ENCODE measurements at places on chromosomes 3 and 15.

DNA sequence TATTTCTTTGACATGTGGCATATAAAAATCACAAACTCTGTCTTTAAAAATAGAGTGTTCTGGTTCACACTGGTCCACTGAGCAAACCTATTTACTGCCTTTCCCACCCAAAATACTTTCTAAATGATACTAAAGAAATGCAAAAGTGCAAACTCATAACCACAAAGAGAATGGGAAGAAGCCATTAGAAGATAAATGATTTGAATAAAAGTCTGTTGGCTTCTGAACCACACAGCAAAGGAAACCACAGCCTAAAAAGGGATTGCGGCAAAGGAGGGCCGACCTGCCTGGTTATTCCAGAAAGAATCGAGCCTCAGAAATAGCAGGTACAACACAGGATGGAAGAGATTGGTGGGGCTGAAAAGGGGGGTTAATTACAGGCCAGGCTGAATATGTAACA lies 599.5 kb downstream of the FHIT start:
- no peak for DNase-seq

GRCh38 chr15:94110476-94111130 lies 120.8 kb upstream of the MCTP2 start:
- DNase-seq: no peak

- DNase-seq: no peak
Observed at GRCh38 chr3:40532252-40532651, 7.5 kb downstream of the ZNF621 start.

GRCh38 chr15:36183201-36183600 lies 396.2 kb upstream of the CDIN1 start:
- no peak for DNase-seq

DNA sequence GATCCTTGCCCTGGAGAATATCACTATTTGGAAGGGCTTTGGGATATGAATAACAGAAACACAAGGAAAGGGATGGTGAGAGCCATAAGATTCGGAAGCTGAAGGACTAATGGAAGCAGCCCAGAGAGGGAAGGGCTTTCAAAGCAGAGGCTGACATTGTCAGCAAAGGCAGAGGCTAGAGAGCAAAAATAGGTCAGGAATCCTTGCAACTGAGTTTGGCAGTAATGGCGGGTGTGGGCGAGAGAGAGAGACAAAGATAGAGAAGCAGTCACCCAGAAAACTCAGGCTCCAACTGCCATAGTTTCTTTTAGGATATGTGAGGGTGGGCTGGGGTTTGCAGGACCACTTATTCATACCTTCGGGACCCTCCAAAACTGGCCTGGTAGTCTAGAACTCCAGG lies 248.6 kb downstream of the OPA1 start:
- DNase-seq: no peak

DNA sequence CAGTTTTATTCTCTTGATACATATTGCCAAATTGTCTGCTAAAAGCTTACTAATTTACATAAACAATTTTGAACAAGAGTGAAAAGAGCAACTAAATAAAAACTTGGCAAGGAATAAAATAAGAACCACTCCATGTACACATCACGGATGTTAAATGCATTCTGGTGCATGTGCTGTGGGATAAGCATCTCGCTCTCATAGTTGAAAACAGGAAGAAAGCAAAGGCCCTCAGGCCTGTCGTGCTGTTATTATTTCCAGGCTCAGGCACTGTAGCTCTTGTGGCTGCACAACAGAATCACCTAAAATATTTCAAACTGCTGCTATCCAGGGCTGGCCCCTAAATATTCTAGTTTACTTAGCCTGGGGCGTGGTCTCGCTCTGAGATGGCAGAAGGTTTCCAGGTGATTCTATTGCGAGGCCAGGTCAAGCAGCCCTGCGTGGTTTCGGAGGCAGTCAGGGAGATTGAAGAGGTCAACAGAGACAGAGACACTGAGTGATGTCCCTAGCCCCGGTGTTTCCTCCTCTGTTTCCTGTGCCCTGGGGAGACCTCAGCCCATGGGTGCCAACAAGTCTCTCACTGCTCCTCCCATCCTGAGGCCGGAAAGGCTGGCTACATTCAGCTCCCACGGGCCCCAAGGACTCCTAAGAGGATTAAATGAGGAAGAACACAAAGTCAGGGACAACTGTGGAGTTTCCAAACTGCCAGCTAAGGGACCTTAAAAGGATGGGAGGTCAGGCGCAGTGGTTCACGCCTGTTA lies 18.2 kb upstream of the PDIA5 start:
- no peak for DNase-seq

DNA sequence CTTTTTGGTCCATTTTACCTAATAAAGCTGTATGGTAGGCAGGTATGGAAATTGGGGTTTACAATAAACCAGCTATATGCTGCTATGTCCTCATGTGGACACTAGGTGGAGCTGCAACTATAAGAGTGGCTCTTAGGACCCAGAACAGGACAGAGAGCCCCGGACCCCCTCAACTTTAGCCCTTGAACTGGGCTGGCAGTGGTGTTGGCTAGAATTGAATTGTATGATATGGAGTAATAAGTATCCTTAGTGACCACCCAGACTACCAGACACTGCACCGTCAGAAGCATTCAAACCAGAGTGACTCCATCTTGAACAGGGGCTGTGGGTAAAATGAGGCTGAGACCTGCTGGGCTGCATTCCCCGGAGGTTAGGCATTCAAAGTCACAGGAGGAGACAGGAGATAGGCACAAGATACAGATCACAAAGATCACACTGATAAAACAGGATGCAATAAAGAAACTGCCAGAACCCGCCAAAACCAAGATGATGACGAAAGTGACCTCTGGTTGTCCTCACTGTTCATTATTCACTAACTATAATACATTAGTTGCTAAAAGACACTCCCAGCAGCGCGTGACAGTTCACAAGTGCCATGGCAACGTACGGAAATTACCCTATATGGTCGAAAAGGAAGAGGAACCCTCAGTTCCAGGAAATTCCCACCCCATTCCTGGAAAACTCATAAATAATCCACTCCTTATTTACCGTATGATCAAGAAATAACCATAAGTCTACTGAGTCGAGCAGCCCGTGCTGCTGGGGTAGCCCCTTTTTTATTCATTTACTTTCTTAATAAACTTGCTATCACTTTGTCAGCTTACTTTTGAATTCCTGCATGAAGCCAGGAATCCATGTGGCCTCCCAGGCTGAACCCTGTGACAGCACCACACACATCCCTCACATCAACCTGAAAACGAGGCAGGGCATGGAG lies 68.7 kb upstream of the BLM start:
- DNase-seq: peak; percentile 83

Measured in CD4-positive, alpha-beta T cell treated with Interleukin-2 at 100 ng/mL for 4 hours (primary cell).